Activated CD8-positive, alpha-beta memory T cell treated with anti-CD3 and anti-CD28 coated beads for 48 hours (primary cell): ENCODE measurements at places on chromosomes 4 and X.

- DNase-seq: no peak
Measured at GRCh38 chr4:122783301-122784215, 43.1 kb upstream of the FGF2 start.

- DNase-seq: no peak
Measured at GRCh38 chrX:18654875-18655836, 16.8 kb downstream of the RS1 start.

- DNase-seq: no peak
Measured at GRCh38 chrX:154401918-154402621, 3.9 kb downstream of the RPL10 start.

DNA sequence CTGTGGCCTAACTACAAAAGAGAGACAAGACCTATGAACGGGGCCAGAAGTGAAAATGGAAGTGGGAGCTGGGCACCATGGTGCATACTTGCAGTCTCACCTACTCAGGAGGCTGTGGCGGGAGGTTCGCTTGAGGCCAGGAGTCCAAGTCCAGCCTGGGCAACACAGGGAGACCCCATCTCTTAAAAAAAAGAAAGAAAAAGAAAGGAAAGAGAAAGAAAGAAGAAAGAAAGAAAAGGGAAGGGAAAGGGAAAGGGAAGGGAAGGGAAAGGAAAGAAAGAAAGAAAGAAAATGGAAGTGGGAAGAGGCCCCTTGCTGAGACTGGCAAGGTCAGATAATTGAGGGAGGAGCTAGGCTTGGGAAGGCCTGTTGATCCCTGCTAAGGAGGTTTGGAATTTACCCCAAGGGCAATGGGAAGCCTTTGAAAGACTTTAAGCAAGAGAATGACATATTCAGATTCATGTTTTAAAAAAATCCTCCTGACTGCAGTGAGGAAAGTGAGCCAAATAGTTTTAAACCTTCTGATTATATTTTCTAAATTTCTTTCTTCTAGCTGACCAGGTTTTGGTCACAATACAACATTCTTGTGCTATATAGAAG is 17.7 kb upstream of the HERC5 start:
- DNase-seq: no peak

- no peak for DNase-seq
Measured at GRCh38 chr4:169092889-169093522, 83.0 kb upstream of the CBR4 start.

GRCh38 chrX:145609951-145610511 is 207.6 kb upstream of the SLITRK2 start:
- DNase-seq: no peak

- DNase-seq: no peak
Measured at GRCh38 chr4:155706147-155706546, 39.5 kb downstream of the GUCY1A1 start.

GRCh38 chrX:87409113-87409841 is 108.3 kb upstream of the KLHL4 start:
- DNase-seq: no peak

- DNase-seq: no peak
Measured at GRCh38 chr4:140213116-140213515, 59.1 kb upstream of the MAML3 start.

- DNase-seq: no peak
Measured at GRCh38 chrX:150088766-150089518, 150.7 kb upstream of the EOLA2 start.

DNA sequence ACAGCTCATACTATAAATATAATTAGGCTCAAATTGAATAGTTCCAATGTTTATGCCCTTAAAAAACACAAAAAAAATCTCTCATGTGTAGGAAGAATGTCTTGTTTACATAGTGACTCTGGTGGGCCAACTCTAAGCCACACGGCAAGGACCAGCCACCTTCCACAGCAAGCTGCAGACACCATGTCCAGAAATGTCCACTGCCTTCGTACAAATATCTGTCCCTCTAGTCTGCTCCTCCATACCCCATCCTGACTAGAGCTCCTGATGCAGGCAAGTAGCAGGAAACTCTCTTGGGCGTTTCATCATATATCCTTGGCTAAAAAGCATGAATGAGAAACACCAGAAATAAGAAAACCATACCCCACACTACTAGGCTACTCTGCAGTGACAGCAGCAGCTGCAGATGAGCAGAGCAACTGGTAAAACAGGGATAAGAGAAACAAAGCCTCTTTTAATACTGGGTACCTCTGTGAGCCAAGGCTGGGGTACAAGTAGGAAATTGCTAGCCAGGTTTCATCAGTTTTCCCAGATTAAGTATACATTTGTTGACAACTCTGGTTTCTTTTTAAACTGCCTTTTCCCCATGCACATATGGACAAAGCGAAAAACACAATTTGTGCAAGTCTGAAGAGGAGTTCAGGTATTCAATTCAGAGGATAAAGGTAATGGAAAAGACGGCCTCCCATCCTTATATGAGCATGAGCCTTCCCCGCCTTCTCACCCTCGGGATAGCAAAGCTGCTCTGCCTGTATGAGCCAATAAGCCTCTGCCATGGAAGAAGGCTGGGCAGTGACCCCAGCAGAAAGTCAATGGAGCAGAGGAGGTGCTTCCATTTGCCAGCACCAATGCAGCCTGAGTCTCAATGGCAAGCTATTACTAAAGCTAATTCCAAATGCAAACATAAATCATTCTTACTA is 245.4 kb downstream of the DCLK2 start:
- DNase-seq: no peak

GRCh38 chrX:22538580-22538979 is 265.9 kb downstream of the CBLL2 start:
- no peak for DNase-seq

DNA sequence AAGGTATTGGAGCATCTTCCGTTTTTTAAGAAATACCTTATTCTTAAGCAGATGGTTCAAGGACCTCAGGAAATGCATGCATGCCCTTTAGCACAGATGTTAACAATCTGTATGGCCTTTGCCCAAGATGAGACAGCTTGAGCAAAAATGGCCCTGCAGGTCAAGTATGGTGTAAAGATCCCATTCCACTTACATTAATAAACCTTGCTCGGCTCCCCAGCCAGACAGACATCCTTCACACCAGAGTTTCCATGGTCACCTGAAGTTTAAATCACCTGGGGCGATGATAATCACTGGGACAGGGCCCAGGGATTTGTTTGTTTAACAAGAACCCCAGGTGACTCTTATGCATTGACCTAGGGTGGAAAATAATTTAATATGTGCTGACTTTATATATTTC is 287.0 kb upstream of the NOCT start:
- DNase-seq: no peak

GRCh38 chrX:146658379-146658778 is 151.2 kb upstream of the CXorf51B start:
- no peak for DNase-seq

DNA sequence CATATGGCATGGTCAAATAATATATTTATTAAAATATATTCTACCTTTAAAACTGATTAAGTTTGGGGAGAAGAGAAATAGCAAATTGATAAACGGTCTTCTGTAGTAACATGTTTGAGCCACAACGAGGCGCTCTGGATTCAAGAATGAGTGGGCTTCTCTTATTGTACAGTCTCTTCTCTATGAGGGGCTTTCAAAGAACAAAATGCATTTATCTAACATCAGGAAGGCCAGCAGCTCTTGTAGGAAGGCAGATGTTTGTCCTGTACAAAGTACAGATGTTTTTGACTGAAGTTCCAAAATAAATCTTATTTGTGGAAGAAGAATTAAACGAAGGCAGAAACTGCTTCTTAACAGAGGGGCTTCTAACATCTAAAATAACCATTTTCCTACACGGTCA is 153.6 kb downstream of the RASL11B start:
- DNase-seq: no peak

DNA sequence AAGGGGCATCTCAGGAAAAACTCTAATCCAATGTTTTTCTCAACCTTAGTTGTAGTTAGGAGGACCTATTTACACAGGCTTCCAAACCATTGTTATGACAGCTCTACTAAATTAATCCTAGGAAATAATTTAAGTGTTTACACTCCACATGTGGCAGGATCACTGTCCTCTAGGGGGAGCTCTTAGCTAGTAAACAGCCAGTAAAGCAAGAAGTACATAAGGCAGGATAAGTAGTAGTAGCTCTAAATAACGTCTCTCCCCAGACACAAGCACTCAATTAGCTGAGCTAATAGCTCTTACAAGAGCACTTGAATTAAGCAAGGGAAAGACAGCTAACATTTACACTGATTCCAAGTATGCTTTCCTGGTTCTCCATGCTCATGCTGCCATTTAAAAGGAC is 37.3 kb downstream of the NUDT11 start:
- DNase-seq: no peak

DNA sequence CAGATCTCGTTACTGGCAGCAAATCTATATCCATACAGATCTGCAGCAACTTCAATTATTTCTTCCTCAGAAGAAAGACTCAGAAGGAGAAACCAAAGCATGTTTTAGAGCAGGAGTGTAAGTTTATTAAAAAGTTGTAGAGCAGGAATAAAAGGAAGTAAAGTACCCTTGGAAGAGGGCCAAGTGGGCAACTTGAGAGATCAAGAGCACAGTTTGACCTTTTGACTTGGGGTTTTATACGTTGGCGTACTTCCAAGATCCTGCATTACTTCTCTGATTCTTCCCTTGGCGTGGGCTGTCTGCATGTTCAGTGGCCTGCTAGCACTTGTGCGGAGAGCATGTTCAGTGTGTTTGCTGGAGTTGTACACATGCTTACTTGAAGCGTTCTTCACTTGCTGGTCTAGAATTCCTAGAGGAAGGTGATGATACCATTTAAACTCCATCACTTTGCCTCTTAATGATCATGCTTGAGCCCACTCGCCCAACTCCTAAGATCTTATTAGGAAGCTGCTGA is 1114.7 kb upstream of the PABPC4L start:
- DNase-seq: no peak

- no peak for DNase-seq
Measured at GRCh38 chr4:142883040-142883832, 37.1 kb upstream of the INPP4B start.

DNA sequence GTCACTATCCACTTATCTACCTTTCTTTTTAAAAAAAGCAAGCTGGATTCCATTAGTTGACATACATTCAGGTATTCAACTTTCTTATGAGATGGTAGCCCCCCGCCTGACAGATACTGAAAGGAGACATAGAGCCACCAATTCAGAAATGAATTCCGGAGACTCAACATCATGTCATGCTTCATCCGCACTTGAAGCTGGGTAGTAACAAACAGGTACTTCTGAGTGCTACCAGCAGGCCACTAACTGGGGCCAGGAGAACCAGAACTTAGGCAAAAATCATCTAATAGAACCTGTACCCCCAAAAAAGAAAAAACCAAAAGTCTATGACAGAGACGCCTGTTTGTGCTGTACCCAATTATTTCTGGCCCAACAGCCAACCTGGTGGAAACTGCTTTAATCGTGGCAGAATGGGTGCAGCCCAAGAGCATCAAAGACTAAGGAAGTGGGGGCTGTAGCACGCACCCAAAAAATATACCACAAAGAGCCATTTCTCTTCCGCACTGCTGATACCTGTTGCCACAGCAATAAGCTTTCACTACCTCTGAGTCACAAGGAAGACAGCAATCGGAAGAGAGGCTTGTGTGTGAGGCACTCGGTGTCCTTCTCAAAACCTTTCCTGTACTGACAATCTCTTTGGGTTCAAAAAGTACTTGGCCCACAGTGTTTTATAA is 84.8 kb downstream of the AFAP1 start:
- no peak for DNase-seq

GRCh38 chr4:33349376-33349775 is 2629.2 kb downstream of the PCDH7 start:
- no peak for DNase-seq

GRCh38 chr4:78171482-78171881 is 114.4 kb downstream of the FRAS1 start:
- DNase-seq: no peak

DNA sequence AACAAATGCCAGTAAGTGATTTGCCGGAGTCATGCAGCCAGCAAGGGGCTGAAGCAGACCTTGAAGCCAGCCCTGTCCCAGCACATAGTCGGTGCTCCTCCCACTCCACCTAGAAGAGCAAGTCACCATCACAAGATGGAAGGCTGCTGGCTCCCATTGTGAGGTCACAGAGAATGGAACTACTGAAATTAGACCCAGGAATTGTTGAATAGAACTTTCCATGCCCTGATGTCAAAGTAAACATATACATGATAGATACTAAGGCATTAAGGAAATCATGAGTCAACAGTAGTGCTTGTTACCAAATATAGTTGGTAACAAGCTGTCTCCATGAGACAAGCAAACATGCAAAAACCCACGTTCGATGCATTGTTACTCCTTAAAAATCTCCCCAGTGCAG is 177.1 kb upstream of the MID1 start:
- DNase-seq: no peak

DNA sequence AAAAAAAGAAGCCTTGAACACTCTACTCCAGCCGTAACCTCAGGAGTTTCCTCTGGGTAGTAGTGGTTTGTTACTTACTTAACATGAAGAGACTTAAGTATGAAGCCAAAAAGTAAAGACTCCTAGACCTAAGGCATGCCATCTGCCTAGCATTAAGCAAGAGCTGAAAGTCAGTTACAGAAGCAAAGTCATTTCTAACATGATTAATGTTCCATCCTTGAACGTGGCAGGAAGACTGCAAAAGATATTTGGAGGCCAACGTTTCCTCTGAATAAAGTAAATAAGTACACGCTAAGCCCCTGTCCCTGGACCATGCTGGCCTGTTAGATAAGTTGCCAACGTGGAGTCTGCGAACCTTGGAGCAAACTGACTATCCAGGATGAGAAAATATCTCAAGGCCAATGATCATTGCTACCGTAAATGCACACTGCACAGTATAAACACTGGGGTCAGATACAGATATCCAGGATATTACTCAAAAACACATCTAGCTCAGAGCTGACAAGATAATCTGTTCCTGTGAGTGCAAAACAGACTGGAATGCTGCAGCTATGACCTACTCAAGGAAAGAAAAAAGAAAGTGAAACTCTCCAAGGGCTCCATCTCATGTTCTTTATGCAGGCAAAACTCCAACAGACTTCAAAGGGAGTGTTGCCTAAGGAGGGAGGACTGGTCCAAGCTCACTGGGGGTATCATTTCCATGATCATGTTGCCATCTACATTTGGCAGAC is 255.8 kb downstream of the COL25A1 start:
- DNase-seq: no peak

GRCh38 chr4:26727844-26728243 is 132.8 kb upstream of the STIM2 start:
- no peak for DNase-seq

DNA sequence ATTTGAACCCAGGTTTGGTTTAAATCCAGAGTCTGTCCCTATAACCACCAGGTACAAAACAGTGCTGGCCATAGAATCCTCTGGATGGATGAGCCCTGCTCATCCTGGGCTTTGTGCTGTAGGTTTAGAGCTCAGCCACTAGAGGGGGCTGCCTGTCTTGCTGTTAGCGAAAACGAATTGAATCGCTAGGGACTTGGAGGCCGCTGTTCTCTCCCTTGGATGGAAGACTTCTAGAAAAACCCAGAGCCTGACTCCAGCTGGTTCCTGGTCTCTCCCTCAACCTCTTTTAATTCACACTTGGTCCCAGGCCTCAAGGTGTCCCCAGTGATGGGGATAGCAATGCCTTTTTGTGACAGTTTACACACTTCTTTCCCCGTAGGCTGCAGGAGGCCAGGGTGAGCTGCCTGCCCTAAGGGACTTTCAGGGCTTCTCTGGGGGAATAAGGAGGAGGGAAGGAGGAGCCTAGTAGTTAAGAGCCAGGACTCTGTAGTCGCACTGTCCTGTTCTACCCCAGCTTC is 8.7 kb downstream of the RIPPLY1 start:
- DNase-seq: peak; percentile 17

GRCh38 chr4:93183576-93183975 is 645.0 kb upstream of the ATOH1 start:
- DNase-seq: no peak

- DNase-seq: no peak
Measured at GRCh38 chr4:15779306-15779705, 1.2 kb downstream of the CD38 start.
